ENCODE measurements at places on chromosomes 16 and 17. TPM values are rescaled to one million over a fixed set of nuclear protein-coding genes. Genes with fewer than 3 reads are reported as not detected.

The MYH3 gene
- total RNA-seq, result 0.88 TPM

The SSTR5 gene
- total RNA-seq, result 0.50 TPM

The SLC16A11 gene
- total RNA-seq, result 0.44 TPM

The TSPAN10 gene
- total RNA-seq, result 1.3 TPM

The C17orf67 gene
- 3.3 TPM for total RNA-seq

The STAC2 gene
- total RNA-seq, result not detected

The GDPD3 gene
- total RNA-seq, result 2.5 TPM

The ALOX15B gene
- not detected for total RNA-seq

The AATK gene
- total RNA-seq, result 7.8 TPM

The TNS4 gene
- total RNA-seq, result not detected

The MYH13 gene
- not detected for total RNA-seq

The TBX6 gene
- 0.19 TPM for total RNA-seq

The NR1D1 gene
- total RNA-seq, result 0.65 TPM

The EFNB3 gene
- total RNA-seq, result 0.16 TPM

The CCL17 gene
- total RNA-seq, result not detected

The CACNG1 gene
- total RNA-seq, result not detected

The KRT40 gene
- not detected for total RNA-seq

The AOC3 gene
- total RNA-seq, result 0.31 TPM

The NPW gene
- total RNA-seq, result not detected

The TMEM235 gene
- total RNA-seq, result 0.16 TPM

The RAB34 gene
- 18.1 TPM for total RNA-seq

The MRM1 gene
- total RNA-seq, result 3.2 TPM

The SOX8 gene
- 0.16 TPM for total RNA-seq

The TNFRSF13B gene
- total RNA-seq, result not detected

The HBA1 gene
- not detected for total RNA-seq

The RPS2 gene
- total RNA-seq, result 2,987 TPM

The ZNF747 gene
- 8.4 TPM for total RNA-seq

The ASPHD1 gene
- total RNA-seq, result 0.63 TPM

The KRTAP4-11 gene
- total RNA-seq, result not detected

The ADAD2 gene
- 0.44 TPM for total RNA-seq

The GPRC5C gene
- 0.49 TPM for total RNA-seq

The SLC12A3 gene
- not detected for total RNA-seq

The KRTAP4-6 gene
- not detected for total RNA-seq

The B4GALNT2 gene
- total RNA-seq, result under 0.01 TPM

The TPSD1 gene
- not detected for total RNA-seq

The USP43 gene
- total RNA-seq, result not detected

The BANP gene
- 36.1 TPM for total RNA-seq

The PRKCA gene
- 7.1 TPM for total RNA-seq

The GJD3 gene
- 0.49 TPM for total RNA-seq
